CD4-positive, alpha-beta T cell treated with Interleukin-10 for 1 hour (primary cell): ENCODE measurements at places on chromosomes 12 and 14.

DNA sequence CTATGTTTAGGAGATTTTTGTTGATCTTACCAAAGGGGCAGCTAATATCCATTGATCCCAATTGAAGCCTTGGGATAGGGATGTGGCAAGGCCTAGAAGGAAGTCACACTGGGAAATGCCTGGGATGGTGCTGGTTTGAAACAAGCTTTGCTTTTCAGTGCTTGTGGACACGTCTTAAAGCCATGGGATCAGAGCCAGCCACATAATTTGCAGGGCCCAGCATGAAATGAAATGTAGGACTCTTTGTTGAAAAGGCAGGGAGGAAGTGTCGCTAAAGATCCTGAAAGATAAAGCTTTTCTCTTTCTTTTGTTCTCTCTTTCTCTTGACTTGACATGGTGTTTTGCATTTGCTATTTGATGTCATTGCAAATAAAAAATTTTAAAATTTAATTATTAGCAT is 5.0 kb downstream of the TTC9 start:
- no peak for DNase-seq

DNA sequence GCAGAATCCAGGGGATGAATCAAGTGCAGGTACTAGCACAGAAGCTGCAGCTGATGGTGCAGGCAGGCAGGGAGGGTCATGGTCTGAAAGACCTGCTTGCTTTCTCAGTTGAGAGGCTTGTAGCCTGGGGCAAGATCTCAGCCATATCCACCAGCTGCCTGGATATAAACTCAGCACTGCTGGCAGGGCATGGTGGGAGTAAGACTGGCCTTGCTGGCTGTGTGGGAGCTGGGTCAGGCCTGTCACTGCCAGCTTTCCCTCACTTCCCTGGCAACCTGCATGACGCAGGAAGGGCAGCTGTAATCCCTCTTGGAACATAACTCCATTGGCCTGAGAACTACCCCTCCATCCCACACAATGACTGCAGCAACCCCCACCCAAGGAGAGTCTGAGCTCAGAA is 230.1 kb downstream of the ANO6 start:
- DNase-seq = no peak

GRCh38 chr12:57047981-57048380 is 1.9 kb downstream of the MYO1A start:
- DNase-seq = no peak

DNA sequence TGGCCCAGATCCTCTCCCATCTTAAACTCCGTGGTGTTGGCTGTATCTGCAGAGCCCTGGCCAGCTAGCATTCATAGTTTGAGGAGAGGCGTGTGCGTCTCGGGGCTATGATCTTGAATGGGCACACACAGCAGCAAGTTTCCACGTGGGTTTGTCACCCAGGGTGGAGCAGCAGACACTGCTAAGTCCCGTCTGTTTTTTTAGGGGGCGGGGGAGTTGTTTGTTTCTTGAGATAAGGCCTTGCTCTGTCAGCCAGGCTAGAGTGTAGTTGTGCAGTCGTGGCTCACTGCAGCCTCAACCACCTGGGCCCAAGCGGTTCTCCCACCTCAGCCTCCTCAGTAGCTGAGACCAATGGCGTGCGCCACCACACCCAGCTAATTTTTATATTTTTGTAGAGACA is 20.1 kb upstream of the TEX22 start:
- no peak for DNase-seq

DNA sequence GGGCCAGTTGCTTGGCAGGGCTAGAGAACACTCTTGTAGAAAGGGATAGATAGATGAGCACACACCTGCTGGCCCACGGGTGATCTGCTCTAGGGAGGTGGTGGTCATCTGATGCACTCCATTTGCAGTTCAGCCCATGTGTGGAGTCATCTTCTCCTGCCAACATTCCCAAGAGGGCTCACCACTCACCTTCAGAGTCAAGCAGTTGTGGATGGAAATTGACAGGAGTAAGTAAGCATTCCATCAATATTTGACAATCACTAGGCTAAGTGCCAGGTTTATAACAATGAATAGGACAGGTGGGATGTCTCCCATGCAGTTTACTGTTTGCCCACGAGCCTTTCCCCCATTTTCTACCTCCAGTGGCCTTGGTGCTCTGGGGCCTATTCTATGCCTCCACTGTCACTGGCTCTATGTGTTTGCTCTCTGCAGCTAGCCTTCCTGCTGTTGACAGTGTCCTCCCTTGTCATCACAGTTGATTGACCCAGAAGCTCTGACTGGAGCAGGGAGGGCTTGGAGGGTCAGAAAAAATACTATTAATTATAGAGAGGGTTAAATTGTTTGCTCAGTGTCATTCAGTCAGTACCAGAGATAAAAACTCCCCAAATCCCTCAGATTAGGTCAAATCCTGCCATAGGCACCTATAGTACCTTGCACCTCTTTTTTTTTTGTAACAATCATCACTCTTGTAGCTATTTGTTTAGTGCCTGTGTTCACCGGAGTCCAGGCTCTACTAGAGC is 134.6 kb upstream of the PZP start:
- DNase-seq = no peak

DNA sequence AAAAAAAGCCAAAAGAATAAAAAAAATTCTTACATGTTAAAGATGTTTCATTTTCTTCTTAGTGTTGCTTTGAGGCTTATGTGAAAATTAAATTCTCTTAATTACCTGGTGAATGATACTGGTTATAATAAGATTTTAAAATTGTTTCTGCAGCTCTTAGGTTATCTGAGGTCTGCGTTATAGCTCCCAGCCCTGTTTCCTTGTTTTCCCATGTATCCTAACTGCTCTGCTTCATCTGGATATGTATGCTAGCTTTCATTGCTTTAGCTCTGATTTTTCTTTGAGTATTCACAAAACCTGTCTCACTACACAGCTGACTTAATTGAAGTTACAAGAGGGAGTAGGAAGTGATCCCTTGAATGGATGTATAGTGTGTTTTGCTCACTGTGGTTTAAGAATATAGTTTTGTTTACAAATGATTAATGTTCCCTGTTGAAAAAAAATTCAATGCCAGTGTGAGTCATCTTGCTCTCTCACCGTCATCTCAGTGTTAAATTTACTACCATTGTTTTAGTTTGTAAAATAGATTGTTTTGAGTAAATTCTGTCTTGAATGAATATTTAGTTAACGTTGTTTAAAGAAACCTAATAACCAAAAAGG is 26.8 kb downstream of the CPSF6 start:
- no peak for DNase-seq

- no peak for DNase-seq
Observed at GRCh38 chr12:100539202-100539601, 34.3 kb upstream of the GAS2L3 start.

GRCh38 chr12:3313675-3314663 is 177.0 kb upstream of the PRMT8 start:
- peak; percentile 15 for DNase-seq

DNA sequence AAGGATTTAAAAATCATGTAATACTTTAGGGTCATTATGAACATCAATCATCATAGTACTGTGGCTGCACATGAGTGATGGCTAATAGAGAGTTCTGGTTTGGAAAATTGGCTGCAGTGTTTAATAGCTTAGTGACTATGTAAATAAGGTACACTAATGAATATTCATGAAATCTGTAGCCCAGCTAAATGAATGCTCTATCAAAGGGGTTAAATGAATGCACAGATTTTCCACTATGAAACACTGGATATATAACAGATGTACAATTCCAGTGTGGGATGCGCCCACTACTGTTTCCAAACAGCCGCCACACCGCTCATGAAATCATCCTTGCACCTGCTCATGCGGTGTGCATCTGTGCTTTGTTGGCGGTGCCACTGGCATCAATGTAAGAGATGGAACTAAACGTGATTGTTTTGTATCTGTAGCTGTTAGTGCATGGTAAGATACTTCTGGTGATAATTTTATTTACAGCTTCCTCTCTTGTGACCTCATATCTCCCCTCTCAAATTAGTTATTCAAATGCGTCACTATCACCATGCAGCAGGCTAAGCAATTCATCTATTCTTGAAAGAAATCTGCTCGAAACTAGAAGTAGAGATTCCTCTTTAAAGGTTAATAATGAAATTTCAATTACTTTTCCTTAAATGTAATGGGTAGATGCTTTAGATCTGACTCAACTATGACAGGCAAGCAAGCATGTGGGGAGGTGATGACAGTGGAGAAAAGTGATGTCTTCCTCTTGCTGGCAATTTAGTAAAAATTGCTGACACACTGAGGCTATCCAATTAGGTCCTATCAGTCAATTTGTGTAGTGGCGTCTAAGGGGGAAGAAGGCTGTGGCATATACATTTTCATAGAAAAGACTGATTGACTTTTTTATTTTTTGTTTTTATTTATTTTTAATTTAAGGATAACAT is 433.6 kb downstream of the AEBP2 start:
- no peak for DNase-seq

GRCh38 chr12:101954113-101954512 is 76.7 kb downstream of the DRAM1 start:
- no peak for DNase-seq

DNA sequence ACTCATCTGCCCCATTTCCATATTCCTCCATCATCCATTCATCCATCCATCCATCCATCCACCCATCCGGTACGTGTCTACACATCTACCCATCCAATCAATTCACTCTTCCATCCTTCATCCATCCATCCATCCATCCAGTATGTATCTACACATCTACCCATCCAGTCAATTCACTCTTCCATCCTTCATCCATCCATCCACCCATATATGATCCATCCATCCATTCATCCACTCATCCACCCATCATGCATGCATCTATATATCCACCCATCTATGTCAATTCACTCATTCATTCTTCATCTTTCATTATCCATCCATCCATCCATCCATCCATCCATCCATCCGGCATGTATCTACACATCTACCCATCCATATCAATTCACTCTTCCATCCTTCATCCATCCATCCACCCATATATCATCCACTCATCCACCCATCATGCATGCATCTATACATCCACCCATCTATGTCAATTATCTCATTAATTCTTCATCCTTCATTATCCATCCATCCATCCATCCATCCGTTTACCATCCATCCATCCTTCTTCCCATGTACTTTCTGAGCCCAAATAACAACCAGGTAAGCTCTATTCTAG is 108.6 kb upstream of the NOS1 start:
- DNase-seq = no peak

- DNase-seq = peak; percentile 41
Observed at GRCh38 chr12:50986966-50987737, 34.8 kb downstream of the HIGD1C start.

DNA sequence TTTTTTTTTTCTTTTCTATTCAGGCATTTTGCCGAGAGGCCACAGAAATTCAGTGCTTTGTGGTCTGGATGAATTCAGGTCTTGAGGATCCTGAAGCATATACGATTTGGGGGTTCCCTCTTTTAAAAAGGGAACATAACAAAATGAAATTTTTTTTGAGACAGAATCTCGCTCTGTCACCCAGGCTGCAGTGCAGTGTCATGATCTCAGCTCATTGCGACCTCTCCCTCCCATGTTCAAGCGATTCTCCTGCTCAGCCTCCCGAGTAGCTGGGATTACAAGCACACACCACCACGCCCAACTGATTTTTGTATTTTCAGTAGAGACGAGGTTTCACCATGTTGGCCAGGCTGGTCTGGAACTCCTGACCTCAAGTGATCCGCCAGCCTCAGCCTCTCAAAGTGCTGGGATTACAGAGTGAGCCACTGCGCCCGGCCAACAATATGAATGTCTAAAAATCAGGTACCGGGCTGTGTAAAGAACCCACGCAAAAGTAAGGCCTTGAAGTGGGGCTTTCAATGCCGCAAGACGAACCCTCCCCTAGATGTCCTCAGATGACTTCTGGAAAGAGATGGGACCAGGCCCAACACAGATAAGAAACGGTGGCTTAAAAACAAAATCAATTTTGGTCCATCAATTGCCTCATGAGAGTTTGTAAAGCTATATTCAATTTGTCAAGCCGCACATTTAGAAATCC is 30.0 kb downstream of the TESC start:
- no peak for DNase-seq

DNA sequence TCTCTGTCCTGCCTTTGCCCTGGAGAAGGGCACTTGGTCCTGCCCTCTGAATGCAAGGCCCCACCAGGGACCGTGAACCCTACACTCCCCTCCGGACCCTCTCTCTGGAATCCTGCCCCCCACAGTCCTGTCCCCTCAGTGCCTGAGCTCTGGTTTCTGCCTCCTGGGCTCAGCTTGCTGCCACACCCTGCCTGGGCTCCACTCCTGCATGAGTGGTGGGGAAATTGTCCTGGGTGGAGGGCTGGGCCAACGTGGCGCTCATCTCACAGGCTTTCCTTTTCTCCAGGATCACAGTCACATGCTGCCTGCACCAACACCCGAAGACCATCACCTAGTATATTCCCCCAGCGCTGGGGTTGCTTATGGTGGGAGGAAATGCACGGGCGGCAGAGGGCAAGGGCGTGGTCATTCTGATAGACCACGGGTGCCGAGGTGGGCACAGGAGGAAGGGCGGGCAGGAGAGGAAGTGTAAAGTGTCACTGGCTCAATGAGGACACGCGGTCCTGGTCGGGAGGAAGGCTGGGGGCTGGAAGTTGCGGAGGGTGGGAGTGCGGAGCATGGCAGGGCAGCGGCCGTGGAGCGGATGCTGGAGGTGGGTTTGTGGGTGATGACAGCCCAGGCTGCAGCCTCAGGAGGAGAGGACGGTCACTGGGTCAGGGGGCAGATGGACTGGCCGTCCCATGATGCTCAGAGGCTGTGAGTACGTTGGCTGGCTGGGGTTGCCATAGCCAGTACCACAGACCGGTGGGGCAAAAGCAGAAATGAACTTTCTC is 99.5 kb downstream of the KIF26A start:
- DNase-seq = no peak

- DNase-seq = peak; percentile 68
Observed at GRCh38 chr14:75088566-75089373, 19.3 kb downstream of the ZC2HC1C start.

GRCh38 chr12:89893972-89894706 is 185.5 kb upstream of the ATP2B1 start:
- no peak for DNase-seq

- peak; percentile 77 for DNase-seq
Observed at GRCh38 chr12:48988030-48988649, 10.0 kb downstream of the WNT1 start.

- no peak for DNase-seq
Observed at GRCh38 chr12:80041692-80042091, 57.6 kb upstream of the OTOGL start.
